Bone marrow (tissue), 2 donors: ENCODE measurements at places on chromosomes 13 and 19.

DNA sequence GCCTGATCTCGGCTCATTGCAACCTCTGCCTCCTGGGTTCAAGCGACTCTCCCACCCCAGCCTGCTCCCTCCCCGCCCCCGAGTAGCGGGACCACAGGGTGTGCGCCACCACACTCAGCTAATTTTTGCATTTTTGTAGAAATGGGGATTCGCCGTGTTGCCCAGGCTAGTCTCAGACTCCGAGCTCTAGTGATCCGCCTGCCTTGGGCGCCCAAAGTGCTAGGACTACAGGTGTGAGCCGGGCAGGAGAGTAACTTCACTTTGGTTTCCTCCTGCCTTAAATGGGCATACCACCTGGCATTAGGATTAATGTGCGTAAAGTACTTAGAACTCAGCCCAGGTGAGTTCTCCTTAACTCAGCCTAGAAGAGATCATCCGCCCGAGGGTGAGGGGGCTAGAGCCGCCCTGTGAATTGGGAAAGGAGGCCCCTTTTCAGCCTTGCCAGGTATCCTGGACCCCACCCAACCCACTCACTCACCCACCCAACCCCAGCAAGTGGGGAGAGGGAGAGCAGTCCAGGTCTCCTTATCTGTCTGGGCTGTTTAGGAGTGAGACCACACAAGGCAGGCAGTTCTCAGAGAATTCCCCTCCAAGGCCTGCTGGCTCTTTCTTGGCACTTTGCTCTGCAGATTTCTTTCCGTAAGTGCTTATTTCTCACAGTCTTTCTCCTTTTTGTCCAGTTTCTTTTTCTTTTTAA lies 1.2 kb upstream of the ZFP36 start:
- DNase-seq, result no peak

GRCh38 chr19:35011091-35011689 lies 11.1 kb downstream of the GRAMD1A start:
- no peak for DNase-seq

DNA sequence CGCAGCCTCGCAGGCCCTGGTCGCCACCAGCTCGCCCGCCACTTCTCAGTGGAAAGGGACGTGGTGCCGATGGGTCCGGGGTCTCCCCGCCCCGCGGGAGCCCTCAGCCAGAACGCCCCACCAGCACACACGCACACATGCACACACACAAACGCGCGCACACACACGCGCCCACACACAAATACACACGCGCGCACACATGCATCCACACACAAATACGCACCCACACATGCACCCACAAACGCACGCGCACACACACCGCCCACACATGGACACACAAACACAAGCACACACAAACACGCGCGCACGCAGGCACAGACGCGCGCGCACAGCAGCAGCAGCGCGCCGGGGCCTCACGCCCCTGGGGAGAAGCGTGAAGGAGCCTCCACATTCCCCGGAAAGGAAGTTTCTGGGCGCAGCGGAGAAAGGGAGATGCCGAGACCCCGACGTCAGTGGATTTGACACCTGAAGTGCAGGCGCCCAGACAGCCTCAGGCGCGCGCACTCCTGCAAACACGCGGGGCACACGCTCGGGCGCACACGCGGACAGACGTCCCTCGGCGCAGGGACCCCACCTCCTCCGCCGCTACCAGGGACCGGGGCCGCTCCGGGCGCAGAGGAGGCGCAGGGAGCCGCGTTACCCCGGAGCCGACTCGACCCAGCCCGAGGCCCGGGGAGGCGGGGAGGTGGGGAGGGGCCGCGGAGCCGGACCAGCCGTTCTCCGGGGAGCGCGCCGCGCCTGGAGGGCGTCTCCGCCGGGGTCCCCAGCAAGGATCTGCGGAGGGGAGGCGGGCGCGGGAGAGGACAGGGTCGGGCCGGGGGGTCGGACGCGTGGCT lies 622 bp downstream of the RASA3 start:
- DNase-seq, result no peak

DNA sequence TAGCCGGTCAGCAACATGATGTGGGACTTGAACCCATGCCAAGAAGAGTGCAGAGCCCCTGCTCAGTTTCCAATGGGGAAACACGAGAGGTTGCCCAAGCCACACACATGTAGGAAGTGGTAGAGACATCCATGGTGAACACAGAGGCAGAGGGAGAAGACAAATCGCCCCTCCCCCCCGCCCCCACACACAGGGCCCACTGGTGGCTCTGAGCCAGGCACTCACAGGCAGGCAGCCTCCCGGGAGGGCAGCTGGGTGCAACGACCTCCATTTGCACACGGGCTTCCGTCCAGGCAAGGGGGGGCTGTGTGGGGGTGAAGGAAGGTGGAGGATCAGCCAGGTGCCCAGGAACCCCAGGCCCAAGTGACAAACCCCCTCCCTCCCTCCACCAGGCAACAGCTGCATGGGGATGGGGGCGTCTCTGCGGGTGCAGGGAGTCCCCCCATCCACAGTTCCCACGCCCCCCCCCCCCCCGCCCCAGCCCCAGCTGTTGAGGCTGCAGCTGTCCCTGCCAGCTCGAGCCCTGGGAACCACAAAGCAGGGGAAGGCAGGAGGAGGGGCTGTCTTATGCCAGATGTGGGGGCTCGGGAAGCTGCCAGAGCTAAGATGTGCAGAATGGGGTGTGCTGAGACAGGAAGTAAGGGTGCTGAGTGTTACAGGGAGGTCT lies 3.4 kb downstream of the NOTCH3 start:
- no peak for DNase-seq

DNA sequence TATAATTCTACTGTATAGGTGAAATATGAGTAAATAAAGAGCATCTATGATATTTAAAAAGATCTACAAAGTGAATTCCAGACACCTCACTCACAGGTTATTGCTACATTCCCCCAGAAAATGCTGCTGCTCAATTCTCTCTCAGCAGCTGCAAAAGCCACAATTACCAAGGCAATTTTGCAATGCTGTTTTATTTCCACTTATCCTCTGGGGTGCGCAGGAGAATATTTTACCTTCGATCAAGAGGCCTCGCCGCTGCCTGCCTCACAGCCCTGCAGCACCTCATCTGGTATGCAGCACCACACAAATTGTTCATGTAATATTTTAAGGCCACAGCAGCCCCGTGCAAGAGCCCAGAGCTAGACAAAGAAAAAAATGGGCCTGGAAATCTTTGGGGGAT lies 333.2 kb downstream of the DNAJC15 start:
- no peak for DNase-seq

DNA sequence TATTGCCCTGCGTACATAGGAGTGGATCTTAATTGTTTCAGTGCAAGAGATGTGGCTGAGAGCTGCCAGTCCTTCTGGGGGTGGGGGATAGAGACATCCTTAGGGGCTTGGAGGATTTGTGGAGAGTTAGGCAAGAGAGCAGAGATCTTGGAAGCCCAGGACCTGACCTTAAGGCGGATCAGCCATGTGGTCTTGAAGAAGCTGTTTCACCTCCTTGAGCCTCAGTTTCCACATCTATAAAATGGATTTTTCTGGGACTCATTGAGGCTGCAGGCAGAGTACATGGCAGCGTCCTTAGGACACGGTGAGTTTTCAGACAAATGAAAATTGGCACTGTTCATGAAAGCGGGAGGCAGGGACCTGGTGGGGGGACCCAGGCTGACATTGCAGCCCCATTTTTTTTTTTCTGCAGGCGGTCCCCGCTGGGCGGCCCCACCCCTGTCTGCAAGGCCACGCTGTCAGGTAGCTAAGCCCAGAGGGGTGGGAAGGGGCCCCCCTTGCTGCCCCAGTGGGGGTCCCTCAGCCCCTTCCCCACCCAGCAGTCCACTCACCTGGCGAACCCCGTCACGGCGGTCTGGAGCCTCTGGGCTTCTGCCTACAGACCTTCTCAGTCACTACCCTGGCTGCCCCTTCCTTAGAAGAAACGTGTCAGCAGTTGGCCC lies 30.0 kb downstream of the PDE4A start:
- DNase-seq, result no peak

GRCh38 chr19:21765151-21765550 lies 2.2 kb downstream of the ZNF100 start:
- no peak for DNase-seq

- DNase-seq, result no peak
Measured at GRCh38 chr19:2747349-2747748, 7.5 kb upstream of the SLC39A3 start.

DNA sequence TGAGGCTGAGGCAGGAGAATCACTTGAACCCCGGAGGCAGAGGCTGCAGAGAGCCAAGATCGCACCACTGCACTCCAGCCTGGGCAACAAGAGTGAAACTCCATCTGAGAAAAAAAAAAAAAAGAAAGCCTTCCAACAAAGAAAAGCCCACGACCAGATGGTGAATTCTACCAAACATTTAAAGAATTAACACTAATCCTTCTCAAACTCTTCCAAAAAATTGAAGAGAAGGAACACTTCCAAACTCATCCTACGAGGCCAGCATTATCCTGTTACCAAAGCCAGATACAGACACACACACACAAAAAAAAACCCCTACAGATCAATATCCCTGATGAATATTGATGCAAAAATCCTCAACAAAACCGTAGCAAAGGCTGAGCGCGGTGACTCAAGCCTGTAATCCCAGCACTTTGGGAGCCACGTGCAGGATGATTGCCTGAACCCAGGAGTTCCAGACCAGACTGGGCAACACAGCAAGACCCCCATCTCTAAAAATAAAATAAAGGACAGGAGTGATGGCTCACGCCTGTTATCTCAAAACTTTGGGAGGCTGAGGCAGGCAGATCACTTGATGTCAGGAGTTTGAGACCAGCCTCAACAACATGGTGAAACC lies 6.2 kb upstream of the EVI5L start:
- DNase-seq, result no peak

DNA sequence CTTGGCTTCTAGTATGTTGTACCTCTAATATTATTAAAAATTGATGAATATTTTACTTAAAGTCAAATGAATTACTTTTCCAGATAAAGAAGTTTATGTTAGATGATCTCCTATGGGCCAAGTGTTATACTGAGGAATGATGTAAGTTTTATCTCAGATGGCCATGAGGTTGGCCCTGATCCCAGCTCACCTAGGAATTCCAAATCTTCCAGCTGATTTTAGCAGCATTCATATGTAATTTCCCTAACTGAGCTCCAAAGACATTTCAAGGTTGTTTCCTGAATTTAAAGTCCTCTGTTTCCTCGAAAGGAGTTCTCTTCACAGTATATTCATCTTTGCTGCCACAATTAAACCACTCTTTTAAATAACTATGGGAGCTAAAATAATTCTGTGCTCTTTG lies 1670.4 kb upstream of the SPRY2 start:
- DNase-seq, result no peak

DNA sequence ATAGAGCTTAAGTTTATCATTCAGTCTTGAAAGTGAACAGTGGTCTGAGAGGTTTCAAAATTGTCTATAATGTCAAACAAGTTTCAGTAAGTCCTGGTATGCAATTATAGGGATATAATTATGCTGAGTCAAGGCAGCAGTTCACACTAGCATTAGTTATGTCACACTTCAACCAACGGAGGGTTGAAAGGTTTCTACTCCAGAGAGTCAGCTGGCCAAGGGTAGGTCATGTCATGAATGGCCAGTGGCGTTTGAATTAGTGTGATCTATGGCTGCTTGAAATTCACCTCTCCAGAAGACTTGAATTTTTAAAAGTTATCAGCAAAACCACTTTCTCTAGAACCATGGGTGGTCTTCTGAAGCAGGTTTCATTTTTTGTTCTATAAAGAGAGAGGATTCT lies 108.6 kb downstream of the TNFRSF19 start:
- DNase-seq, result no peak

GRCh38 chr19:7852851-7853769 lies 21.1 kb downstream of the PRR36 start:
- DNase-seq, result peak; percentile 27

GRCh38 chr19:52943884-52944643 lies 18.6 kb downstream of the ZNF816 start:
- DNase-seq, result no peak

GRCh38 chr13:30936971-30937370 lies 4.5 kb downstream of the TEX26 start:
- DNase-seq, result no peak

DNA sequence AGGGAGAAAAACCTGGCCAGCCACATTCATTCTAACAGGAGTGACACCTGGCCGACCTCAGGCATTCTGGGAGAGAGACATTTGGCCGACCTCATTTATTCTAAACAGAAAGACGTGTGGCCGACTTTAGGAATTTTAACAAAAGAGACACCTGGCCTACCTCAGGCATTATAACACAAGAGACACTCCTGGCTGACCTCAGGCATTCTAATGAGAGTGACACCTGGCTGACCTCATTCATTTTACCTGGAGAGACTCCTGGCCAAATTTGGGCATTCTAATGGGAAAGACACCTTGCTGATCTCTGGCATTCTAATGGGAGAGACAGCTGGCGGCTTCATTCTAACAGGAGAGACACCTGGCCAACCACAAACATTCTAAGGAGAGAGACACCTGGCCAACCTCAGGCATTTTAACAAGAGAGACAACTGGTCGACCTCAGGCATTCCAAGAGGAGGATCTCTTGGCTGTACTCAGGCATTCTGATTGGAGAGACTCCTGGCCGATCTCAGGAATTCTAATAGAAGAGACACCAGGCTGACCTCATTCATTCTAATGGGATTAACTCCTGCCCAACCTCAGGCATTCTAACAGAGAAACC lies 1353.9 kb downstream of the UQCRFS1 start:
- no peak for DNase-seq

GRCh38 chr13:65926750-65927171 lies 1303.4 kb downstream of the PCDH9 start:
- DNase-seq, result no peak

- DNase-seq, result no peak
Measured at GRCh38 chr19:12098040-12098439, 33.5 kb downstream of the ZNF844 start.
